Mesendoderm (in vitro differentiated cells): ENCODE measurements at places on chromosomes 11 and 22.

DNA sequence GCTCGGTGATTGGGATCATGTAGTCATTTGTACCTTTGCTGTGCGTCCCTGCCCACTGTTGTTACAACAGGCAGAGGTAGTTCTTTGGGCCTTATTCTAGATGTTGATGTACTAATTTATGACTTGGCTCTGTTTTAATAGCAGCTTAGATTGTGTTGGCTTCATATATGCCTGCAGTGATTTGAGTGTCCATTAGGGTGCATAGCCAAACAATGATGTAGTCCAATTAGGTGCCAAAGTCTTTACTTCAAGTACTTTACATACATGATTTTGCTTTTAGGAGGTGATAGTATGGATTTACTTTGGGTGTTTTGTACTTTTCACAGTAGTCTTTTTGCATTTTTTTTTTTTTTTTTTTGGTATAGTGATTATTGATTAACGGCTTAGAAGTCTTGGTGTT lies 46.4 kb downstream of the PPP6R3 start:
- DNase-seq, result peak; percentile 24

- DNase-seq, result no peak
Measured at GRCh38 chr11:130042093-130042591, 27.6 kb upstream of the APLP2 start.

DNA sequence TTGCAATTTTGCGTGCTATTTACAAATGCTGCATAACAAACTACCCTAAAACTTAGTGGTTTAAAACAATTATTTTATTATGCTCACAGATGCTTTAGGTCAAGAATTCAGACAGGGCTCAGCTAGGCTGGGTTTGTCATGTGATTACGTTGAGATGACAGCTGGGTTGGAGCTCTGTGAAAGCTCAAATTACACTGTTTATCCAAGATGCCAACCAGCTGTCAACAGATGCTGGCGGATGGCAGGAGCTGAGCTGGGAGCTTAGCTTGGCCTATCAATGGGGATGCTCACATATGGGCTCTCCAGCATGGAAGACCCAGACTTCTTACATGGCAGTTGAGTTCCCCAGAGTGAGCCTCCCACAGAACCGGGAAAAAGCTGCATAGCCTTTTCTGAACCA lies 62.7 kb downstream of the STK33 start:
- DNase-seq, result no peak

DNA sequence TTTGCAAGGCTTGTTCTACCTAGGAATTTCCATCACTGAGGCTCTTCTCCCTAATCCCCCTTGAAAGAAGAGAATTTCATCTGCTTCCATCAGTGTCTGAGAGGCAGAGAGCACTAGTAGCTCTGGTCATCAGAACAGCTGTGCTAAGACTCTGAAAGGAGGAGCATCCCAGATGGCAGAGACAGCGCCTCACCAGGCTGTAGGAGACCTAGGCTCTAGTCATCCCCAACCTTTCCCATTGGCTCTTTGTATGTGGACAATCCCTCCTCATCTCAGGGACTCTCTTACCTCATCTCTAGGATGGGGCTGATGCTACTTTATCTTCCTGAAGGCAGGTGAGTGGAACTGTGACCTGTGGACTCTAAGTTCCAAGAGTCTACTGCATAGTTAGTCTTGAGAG lies 8.8 kb upstream of the OR9I1 start:
- peak; percentile 35 for DNase-seq

DNA sequence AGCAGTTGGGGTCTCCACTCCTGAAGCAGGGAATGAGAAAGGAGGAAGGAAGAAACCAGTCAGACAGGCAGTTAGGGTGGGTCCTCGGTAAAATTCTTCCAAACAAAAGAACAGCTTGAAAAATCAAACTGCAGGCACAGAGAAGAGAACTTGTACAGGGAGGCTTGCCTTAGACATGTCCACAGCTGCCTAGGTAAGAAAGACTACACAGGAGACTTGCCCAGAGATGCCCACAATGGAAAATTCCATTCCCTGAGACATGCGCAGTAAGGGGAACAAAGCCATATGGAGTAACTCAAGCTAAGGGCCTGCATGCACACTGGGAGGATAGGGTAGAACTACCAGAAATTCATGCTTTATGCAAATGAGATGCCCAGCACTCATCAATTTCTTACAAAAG lies 9.8 kb downstream of the KCNJ11 start:
- DNase-seq, result no peak

- DNase-seq, result no peak
Measured at GRCh38 chr11:86951706-86952105, 3.5 kb downstream of the FZD4 start.

- DNase-seq, result peak; percentile 94
Measured at GRCh38 chr11:93444617-93445073, 98.5 kb downstream of the SMCO4 start.

DNA sequence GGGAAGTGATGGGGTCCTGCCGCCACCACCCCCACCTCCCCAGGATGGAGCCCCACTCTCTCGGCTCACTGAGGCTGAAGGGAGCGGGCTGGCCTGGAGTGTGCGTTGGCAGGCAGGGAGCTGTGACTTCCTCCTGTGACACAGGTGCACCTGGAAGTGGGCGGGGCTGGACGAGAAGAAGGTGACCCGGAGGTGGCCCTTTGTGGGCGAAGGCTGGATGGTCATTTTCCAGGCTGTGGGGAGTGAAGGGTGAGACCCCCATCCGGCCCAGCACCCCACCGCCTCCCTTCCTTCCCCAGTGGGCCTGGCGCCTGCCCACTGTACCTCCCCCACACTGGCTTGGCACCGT lies 15.3 kb downstream of the IL17REL start:
- DNase-seq, result no peak
